CD4-positive, alpha-beta T cell (primary cell): ENCODE measurements at places on chromosomes 5 and 9.

- no peak for DNase-seq
These were observed 2.0 kb downstream of the CLK4 start for GRCh38 chr5:178624631-178625546.

GRCh38 chr9:7970681-7971330 lies 171.2 kb upstream of the DMAC1 start:
- no peak for DNase-seq

- DNase-seq: no peak
These were observed 26.4 kb downstream of the ATP6V0E1 start for GRCh38 chr5:173010021-173010420.

GRCh38 chr5:169013208-169013728 lies 287.7 kb downstream of the SLIT3 start:
- no peak for DNase-seq

DNA sequence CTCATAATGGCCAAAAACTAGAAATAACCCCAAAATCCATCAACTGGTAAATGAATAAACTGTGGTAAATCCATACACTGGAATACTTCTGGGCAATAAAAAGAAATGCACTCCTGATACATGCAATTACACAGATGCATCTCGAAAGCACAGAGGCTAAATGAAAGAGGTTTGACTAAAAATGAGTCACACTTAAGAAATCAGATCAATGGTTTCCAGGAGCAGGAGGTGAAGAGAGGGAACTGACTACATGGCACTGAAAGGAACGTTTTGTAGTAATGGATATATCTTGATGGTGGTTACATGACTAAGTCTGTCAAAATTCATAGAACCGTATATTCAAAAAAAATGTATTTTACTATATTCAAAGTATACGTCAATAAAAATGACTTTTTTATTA lies 42.4 kb downstream of the STRBP start:
- no peak for DNase-seq

- no peak for DNase-seq
These were observed 144.6 kb downstream of the CACNA1B start for GRCh38 chr9:138022121-138022741.

- DNase-seq: no peak
These were observed 285.7 kb upstream of the TUT7 start for GRCh38 chr9:86639899-86640379.

DNA sequence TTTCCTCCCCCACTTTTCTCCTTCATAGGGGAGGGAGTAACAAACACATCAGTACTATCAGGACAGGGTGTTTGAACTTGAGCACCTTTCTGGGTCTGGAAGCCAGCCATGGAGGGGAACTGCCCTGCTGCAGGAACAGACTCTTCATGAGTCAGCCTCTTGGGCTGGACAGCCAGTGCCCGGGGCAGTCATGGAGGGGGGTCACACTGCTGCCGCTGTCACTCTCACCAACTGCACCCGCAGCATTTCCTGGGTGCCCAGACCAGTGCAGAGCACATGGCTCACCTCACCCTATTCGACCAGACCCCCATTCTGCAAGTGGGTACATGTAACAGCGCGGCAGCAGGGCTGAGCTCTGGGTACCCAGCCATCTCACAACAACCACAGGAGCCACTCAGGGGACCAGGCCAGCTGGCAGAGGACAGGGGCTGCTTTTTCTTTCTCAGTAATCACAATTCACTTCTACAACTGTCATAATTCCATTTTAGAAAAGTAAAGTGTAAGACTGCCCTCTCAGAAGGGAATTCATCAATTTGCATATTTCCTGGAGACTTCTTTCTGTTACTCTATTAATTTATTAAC lies 118.4 kb downstream of the CTNND2 start:
- no peak for DNase-seq

GRCh38 chr5:115064380-115064779 lies 105.3 kb downstream of the TRIM36 start:
- no peak for DNase-seq
